ENCODE measurements at places on chromosomes 3 and 15.

- DNase-seq = no peak
Measured at GRCh38 chr15:49855917-49856637, 235.2 kb downstream of the DTWD1 start.

GRCh38 chr3:145269106-145269505 is 891.9 kb downstream of the PLOD2 start:
- no peak for DNase-seq

- DNase-seq = no peak
Measured at GRCh38 chr3:9224490-9224889, 25.0 kb downstream of the SRGAP3 start.

DNA sequence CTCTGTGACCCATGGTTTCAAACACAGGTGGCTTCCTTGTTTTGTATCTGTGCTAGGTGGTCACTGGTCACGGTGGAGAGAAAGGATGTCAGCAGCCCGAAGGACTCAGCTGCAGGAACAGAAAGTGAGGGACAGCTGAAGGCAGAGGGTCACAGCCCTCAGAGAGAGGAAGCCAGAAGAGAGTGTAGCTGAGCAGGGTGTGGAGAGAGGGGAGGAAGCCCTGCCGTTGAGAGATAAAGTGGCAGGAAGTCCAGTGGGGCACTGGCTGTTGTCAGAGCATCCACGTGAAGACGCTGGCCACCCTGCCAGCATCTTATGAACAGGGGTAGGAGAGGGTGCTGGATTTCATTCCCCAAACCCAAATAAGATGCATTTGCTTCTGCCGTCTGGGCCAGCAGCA is 36.9 kb downstream of the LIMD1 start:
- no peak for DNase-seq

- DNase-seq = no peak
Measured at GRCh38 chr15:61447981-61448380, 218.9 kb upstream of the RORA start.

GRCh38 chr15:75810874-75811498 is 32.3 kb upstream of the UBE2Q2 start:
- DNase-seq = no peak

- no peak for DNase-seq
Measured at GRCh38 chr3:195897081-195897852, 11.1 kb downstream of the TNK2 start.

DNA sequence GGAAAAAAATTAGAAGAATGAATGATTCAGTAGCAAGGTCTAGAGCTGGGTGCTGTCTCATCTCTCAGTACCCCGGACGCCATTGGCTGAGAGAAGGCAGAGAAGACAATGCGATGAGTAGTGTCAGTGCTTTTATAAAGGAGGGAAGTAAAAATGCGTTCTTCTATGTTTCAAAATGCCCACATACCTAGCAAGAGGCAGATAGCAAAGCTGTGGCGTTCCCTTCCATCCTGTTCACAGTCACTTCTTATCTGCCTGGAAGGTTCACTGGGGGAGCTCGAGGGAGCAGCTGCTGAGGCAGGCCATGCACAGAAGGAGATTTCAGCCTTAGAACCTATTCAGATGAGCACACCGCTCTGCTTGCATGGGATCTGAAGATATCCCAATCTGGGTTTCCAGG is 234.0 kb downstream of the RPLP1 start:
- no peak for DNase-seq

DNA sequence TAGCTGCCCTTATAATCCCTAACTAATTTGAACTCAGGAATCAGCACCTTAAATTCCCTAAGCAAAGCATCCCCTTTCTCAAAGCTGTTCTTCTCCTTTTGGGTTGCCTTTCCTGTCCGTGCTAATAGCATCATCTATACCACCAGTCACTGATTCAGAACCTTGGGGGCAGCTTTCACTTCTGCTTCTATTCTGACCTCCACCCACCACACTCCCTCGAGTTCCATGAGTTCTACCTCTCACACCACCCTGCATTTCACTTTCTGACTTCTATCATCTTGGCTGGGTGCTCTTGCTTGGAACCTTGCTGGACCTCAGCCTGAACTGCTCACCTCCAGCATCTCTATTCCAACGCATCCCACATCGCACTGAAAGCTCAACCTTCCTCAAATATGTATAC is 55.4 kb upstream of the KCNMB2 start:
- no peak for DNase-seq

DNA sequence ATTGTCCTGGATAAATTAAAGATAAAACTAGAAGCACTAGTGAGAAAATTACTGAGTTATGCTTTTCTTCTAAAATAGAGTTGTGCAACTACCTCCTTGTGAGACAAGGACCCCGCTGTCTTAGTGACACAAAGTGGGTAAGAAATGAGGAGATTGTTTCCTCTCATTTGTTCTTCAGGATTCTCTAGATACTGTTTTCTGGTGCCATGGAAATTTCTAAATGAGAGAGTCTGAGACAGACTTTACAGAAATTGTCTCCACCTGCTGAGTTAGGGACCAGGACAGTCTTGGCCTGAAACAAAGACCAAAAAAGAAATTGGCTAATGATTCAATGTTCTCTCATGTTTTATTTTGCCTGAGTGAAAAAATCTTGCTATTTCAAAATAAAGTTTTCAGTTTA is 427.5 kb downstream of the TUSC7 start:
- peak; percentile 49 for DNase-seq

- DNase-seq = peak; percentile 74
Measured at GRCh38 chr3:165185707-165186327, 10.4 kb downstream of the SLITRK3 start.

DNA sequence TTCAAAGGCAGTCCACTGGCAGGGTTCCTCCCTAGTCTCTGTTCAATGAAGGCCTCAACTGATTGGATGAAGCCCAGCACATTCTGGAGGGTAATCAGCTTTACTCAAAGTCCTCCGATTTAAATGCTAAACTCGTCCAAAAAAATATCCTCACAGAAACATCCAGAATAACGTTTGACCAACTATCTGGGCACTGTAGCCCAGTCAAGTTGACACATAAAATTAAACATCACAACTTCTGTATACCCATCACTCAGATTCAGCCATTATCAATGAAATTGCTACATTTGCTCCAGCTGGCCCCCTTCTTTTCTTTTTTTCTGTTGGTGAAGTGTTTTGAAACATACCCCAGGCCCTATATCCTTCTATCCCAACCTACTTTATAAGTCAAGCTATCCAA is 64.5 kb upstream of the WNT5A start:
- DNase-seq = no peak

DNA sequence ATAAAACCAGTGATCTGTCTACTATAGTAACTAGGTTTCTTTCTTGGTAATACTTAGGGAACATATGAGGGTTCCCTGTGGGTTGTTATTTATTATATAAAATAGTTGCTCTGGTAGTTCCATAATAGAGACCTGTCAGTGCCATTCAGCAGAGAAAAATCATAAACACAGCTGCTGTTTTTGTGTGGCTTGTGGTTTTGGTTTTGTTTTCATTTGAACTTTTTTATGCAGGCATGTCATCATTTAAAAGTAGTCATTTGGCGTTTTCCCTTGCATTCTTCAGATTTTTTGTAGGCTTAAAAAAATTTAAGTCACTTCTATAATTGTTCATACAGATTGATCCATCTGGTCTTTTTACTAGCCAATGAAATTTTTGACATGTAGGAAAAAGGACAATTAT is 47.9 kb downstream of the PIK3CA start:
- no peak for DNase-seq

- DNase-seq = no peak
Measured at GRCh38 chr15:65328506-65329287, 24.2 kb downstream of the RNU5B-1 start.

DNA sequence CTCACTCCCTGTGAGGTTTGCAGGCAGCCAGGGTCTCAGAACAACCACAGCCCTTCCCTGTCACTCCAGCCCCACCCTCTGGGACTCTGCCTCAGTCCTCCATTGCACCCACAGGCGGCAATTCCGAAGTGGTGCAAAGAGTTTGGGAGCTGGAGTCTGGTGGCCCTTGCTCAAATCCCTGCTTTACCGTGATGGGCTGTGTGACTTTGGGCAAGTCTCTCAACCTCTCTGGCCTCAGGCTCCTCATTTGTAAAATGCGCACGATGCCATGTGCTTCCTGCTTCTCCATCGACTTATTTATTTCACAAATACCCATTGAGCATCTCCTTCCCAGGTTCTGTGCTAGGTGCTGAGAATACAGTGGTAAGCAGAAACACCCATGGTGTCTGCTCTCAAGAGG is 7.3 kb upstream of the ATP2B2 start:
- DNase-seq = no peak

DNA sequence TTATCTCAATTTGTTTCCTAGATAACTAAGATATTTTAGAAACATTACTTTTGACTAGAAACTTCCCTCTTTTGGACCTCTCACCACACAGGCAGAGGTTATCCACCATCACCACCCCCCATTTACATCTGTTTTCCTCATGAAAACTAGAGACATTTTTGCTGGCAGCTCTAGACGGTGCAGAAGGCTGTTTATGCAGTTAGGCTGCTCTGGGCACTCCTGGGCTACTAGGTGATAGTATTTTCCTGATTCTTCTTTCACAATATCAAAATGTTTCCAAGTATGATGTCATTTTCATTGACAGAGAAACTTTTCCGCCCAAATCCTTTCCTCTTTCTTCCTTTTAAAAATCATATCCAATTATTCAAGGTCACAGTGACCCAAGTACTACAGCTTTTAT is 67.1 kb downstream of the PLOD2 start:
- no peak for DNase-seq

DNA sequence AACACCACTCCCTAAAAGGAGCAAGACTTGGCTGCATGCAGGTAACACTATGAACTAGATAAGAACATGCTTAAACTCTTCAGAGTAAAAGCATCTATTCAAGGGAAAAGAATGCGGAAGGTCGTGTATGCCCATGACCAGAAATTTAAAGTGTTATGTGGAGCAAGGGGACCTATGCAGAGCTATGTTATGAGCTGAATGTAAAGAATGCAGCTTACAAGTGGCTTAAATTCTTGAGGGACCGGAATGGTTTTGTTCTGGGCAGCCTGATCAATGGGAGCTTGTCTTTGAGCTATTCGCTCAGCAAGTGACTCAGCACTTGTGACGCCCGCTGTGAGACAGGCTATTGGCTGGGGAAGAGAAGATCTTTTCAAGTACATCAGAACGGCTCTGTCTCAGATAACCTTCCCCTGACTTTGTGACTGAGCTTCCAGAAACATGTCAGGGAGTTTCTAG is 367.5 kb upstream of the THBS1 start:
- DNase-seq = no peak

- no peak for DNase-seq
Measured at GRCh38 chr15:96766366-96766765, 435.9 kb downstream of the NR2F2 start.

DNA sequence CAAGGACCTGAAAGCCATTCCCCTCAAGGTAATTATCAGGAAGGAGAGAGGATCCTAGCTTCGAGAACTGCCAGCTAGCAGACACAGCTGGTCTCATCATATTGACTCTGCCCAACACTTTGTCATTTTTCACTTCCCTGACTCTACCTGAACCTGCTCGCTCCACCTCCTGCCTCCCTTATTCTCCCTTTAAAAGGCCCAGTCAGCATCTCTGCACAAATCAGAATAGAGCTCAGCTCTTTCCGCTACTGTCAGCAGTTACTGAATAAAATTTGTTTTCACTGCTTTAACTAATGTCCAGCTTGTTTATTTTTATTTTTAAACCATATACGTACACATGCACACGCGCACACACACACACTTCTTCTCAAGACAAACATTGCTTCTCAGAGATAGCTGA is 57.2 kb upstream of the MCF2L2 start:
- no peak for DNase-seq

GRCh38 chr3:123037015-123037375 is 9.4 kb upstream of the SEMA5B start:
- DNase-seq = no peak

DNA sequence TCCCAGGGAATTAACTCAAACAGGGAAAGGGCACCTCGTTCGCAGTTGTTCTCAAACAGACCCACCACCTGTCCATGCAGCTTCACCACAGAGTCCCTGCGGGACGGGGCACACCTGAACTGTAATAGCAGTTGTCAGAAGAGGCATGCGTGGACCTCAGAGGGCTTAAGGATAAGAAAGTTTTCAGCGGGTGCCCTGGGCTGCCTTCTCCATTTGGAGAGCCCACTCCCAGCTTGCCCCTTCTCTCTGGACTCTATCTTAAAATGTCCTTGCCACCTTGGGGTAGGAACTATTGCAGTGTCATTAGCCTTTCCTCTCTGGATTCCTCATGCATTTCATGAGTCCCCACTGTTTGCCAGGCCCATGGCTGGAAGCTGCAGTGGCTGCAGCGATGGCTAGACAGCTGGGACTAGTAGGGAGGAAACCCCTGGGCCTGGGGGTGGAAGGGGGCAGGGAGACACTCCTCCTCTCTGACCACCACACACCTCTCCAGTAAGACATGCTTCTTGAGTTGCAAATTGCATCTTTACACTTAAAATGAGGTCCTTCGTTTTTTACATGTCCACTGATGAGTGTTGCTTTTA is 33.5 kb downstream of the PDIA5 start:
- DNase-seq = no peak

GRCh38 chr15:63982381-63982854 is 63.9 kb downstream of the DAPK2 start:
- DNase-seq = no peak

- no peak for DNase-seq
Measured at GRCh38 chr3:151816091-151816604, 2.2 kb downstream of the AADAC start.

DNA sequence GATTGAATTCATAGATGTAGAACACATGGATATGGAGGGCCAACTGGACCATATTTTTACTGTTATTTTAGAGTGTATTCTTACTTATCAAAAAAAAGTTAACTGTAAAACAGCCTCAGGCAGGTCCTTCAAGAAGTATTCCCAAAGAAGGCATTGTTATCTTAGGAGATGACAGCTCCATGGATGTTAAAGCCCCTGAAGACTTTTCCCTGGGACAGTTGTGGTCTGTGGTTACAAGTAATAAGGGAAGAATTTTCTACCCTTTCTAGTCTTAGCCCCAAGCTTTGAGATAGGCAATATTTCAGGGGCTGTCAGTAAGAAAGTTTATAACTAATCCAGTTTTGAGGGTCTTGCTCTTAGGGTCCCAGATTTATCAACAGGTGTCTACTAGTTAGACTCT is 62.5 kb downstream of the LRRC49 start:
- no peak for DNase-seq

DNA sequence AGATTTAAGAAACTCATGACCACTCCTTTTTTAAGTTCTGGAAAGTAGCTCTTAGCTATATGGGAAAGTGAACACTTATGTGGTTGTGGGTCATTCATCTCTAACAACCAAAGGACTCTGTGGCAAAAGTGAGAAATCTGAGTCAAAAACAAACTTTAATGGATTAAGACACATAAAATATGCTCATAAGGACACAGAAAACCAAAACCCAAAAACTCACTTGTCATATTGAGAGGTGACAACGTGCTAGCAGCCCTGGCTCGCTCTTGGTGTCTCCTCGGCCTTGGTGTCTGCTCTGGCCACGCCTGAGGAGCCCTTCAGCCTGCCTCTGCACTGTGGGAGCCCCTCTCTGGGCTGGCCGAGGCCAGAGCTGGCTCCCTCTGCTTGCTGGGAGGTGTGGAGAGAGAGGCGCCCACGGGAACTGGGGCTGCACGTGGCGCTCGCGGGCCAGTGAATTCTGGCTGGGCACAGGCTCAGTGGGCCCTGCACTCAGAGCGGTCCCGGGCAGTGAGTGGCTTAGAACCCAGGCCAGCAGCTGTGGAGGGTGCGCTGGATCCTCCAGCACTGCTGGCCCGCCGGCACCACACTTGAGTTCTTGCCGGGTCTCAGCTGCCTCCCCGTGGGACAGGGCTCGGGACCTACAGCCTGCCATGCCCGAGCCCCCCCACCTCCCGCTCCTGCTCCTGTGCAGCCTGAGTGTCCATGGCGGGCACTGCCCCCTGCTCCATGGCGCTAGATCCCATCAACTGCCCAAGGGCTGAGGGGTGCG is 30.3 kb upstream of the SKIL start:
- DNase-seq = no peak

GRCh38 chr3:171900446-171900845 is 57.3 kb downstream of the TMEM212 start:
- no peak for DNase-seq

Measured in midbrain (tissue), 1 donor.